ENCODE measurements at places on chromosomes 3 and 15. TPM values are rescaled to one million over a fixed set of nuclear protein-coding genes. Genes with fewer than 3 reads are reported as not detected.

Gene PTH1R
- 14.9 TPM for total RNA-seq

Gene ERICH6
- not detected for total RNA-seq

Gene IL12A
- total RNA-seq = 0.96 TPM

Gene IQCF5
- not detected for total RNA-seq

DNA sequence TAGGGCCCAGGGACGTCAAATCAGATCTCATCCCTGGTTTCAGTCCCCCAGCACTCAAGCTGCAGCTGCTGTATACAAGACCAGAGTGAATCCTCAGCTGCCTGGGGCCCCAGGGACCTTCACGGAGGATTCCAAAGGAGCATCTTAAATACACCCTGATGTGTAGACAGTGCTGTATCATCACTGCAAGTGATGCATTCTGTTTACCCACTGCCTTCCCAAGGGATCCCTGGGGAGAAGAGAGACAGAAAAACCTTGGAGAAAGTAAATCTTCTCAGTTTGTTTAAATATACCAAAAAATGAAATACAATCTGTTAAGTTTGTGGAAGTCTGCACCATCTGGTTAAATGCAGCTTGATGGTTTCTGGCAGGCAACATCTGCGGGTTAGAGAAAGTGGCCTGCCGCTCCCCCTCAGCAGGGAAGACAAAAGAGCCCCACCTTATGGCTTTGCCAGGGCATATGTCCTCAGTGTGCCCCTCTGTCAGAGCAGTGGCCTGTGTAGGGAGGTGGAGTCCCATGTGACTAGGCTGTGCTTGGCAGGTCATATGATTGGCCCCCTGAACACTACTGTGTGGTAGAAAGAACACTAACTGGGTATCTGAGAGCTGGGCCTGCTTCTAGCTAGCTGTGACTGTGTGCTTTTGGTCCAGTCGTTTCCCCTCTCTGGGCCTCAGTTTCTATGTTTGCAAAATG is 222.2 kb upstream of the TRIM42 start:
- no peak for DNase-seq

- DNase-seq = no peak
These were observed 381.4 kb downstream of the NTRK3 start for GRCh38 chr15:87874896-87875711.

DNA sequence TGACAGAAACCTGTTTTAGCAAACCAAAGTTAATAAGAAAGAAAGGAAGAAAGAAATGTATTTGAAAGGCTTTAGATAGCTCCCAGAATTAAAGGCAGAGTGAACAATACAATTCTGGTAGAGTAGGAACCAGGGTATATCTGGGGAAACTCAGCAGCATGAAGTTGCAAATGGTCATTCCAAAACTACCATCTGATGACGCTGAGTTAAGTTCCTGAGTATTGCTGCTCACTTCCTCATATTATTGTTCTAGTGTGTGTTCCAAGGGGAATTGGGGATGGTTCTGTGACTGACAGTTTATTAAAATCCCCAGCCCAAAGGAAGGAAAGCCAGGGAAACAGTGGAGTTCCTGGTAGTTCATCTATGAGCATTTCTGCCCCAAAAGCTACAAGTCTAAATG is 88.3 kb upstream of the FRMD4B start:
- DNase-seq = no peak

- no peak for DNase-seq
These were observed 9.2 kb downstream of the NDUFB5 start for GRCh38 chr3:179613807-179614206.

GRCh38 chr15:72411544-72411943 is 13.4 kb downstream of the TMEM202 start:
- DNase-seq = no peak

GRCh38 chr15:99732751-99733267 is 428 bp downstream of the LYSMD4 start:
- DNase-seq = no peak

GRCh38 chr3:197327701-197328100 is 29.3 kb upstream of the DLG1 start:
- DNase-seq = no peak

- DNase-seq = no peak
These were observed 13.7 kb downstream of the PLEKHO2 start for GRCh38 chr15:64855205-64855975.

DNA sequence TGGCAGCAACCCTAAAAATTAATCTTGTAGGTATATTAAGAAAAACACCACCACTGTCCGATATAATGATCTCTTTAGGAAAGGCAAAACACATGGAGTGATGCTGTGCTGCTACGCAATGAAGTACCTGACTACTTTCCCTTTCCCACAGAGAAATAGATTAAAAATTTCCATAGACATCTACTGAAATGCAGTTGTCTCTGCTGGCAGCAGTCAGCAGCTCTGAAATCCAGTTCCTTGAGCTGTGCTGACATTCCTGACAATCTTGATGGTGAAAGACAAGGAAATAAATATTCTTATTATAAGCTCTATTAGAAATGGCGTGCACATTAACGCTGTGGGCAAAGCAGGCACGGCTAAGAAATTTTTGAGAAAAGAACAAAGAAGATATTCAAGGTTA is 287.6 kb downstream of the IL5RA start:
- no peak for DNase-seq

DNA sequence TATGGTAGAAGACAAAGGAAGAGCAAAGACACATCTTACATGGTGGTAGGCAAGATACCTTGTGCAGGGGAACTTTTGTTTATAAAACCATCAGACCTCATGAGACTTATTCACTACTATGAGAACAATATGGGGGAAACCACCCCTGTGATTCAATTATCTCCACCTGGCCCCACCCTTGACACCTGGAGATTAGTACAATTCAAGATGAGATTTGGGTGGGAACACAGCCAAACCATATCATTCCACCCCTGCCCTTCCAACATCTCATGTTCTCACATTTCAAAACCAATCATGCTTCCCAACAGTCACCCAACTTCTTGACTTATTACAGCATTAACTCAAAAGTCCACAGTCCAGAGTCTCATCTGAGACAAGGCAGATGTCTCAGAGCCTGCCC is 21.7 kb upstream of the PLSCR1 start:
- no peak for DNase-seq

DNA sequence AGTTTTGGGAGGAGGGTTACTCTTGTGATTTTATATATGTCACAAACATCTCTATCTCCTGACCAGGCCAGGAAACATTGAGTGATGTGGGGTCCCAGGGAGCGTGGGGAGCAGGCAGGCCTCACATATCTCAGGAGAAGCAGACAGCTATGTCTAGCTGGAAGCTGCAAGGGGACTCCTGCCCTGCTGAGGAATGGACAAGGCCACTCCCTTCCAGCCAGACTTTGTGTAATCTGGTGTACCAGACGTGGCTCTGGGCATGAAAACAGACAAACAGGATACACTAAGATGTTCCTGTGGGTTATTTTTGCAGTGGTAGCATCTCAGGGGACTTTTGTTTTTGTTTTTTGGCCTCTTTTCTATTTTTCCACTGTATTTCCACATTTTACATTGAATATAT is 23.2 kb downstream of the CYP8B1 start:
- no peak for DNase-seq

GRCh38 chr15:96703091-96703490 is 372.6 kb downstream of the NR2F2 start:
- DNase-seq = no peak

DNA sequence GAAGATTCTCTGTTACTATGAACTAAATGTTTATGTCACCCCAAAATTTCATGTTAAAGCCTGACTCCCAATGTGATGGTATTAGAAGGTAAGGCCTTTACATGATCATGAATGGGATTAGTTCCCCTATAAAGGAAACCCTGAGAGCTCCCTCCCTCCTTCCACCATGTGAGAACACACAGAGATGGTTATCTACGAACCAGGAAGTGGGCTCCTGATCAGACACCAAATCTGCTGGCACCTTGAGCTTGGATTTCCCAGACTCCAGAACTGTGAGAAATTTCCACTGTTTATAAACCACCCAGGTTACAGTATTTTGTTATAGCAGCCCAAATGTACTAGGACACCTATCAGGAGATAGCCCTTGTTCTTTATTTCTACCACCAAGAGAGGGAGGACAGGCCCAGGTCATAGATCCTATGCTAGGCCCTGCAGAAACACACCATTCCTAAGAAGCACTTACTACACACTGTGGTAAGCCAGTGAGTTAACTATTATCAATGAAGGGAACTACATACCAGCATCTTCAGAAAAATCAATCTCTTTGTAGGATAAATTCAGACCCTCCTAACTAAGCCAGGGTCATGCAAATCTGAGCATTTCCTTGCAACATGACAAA is 59.0 kb downstream of the PRKAR2A start:
- DNase-seq = no peak

DNA sequence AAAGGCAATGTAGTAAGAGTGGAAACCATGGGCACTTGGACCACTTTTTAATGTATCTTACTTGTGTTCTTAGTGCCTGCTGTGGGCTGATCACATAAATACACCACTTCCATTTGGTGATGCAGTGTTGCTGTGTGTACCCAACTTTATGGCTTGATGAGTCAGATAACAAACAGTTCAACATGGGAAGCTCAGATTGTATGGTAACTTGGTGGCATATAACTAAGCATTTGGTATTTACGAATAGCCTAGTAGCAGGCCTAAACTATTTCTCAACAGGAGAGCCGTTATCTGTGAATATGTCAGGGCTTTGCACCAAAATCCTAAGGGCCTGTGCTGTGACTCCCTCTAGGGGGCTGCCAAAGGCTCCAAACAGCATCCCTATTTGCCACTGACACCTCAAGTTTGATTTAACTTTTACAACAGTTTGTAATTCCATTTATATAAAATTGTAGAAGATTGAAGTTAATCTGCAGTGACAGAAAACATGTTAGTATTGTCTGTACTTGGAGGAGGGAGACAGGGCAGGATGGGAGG is 640.4 kb upstream of the CADM2 start:
- no peak for DNase-seq

DNA sequence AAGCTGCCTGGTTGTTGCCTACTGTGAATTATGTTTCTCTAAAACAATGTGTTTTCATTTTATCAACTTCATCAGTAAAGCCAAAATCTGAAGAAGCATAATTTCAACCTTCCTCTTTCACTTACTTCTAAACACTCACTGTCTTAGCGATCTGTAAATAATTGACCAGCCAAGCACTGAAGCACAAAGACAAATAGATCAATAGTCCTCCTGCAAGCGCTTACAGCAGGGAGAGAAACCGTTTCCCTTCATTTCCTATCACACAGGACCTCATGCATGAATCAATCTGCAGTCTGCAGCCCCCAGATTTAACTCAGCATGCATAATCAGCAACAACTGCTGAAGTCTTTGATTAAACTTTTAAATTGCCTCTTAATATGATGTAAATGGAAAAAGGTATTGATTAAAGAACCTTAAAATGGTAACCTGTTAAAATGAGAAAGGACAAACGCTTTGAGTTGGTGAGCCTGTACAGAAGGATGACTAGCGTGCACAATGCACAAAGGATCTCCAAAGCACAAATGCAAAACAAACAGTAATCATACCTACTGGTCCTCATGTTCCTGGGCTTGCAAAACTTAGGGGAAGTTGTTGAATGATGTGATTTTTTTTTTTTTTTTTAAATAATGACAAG is 370.2 kb upstream of the ZNF385D start:
- no peak for DNase-seq

GRCh38 chr15:79025802-79026201 is 64.8 kb downstream of the RASGRF1 start:
- DNase-seq = no peak

DNA sequence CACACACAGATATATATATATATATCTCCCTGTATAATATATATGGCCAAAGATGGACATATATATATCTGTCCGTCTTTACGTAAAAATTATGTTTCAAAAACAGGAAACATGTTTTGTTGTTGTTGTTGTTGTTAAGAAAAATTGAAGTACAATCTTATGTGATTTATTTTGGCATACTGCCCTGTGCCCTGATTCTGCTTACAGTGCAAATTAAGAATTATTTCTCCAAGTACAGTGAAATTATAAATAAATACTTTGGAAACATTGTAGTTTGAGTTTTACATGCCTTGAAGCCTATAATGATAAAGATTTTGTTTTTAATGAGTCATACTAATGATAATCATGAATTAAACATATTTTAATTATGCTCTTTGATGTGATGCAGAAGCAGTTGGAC is 994.9 kb downstream of the DIPK2A start:
- no peak for DNase-seq

DNA sequence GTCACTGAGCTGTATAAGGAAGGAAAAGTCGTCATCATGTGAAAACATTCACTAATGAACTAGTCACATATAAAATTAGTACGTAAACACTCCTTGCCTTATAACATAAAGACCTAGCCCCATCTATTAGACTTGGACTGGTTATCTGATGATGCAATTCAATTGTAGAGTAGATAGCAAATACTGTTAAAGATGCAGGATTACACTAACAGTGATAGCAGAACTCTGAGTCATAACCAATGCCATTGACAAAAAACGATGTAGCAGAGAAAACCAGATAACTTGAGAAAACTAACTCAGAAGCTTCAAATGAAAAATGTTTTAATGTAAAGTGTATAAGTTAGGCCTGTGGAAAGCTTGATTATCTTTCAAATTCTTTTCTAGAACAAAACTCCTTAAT is 132.2 kb downstream of the WDR72 start:
- no peak for DNase-seq

Data from upper lobe of right lung (tissue), 1 donor.